A549 treated with CORT108297 at 1 μM for 4 hours (cell line): ENCODE measurements at places on chromosomes 3 and 15. TPM values are rescaled to one million over a fixed set of nuclear protein-coding genes. Genes with fewer than 3 reads are reported as not detected.

BTBD1 gene
- 50.1 to 62.9 TPM (median 53.7 TPM) in 5 replicates for total RNA-seq

TOMM70 gene
- 46.6 to 59.1 TPM (median 47.4 TPM) in 5 replicates for total RNA-seq

NANOGP8 gene
- not detected in 5 replicates for total RNA-seq

BFSP2 gene
- not detected in 5 replicates for total RNA-seq

CXCR6 gene
- not detected in 5 replicates for total RNA-seq

SH2D7 gene
- not detected in 5 replicates for total RNA-seq

CFAP91 gene
- total RNA-seq: 0.22 to 0.56 TPM (median 0.23 TPM) in 5 replicates

AP3B2 gene
- 0.57 to 0.94 TPM (median 0.74 TPM) in 5 replicates for total RNA-seq

FXR1 gene
- 60.6 to 110 TPM (median 77.3 TPM) in 5 replicates for total RNA-seq

WDR93 gene
- total RNA-seq: 0.11 to 0.23 TPM (median 0.14 TPM) in 5 replicates

PEX5L gene
- total RNA-seq: not detected in 5 replicates

GFM1 gene
- total RNA-seq: 39.2 to 66.7 TPM (median 41.4 TPM) in 5 replicates

CCR1 gene
- not detected in 5 replicates for total RNA-seq

ZDHHC23 gene
- 3.4 to 4.4 TPM (median 3.6 TPM) in 5 replicates for total RNA-seq

TMEM158 gene
- 10.9 to 20.7 TPM (median 18.7 TPM) in 5 replicates for total RNA-seq

LPCAT4 gene
- 47.2 to 67.3 TPM (median 63.6 TPM) in 5 replicates for total RNA-seq

FBXL22 gene
- 0.18 to 0.80 TPM (median 0.31 TPM) in 5 replicates for total RNA-seq

REC114 gene
- 0.17 TPM in 1 of 5 replicates, not detected in the others for total RNA-seq

CA12 gene
- 148 to 171 TPM (median 161 TPM) in 5 replicates for total RNA-seq

CNTN3 gene
- total RNA-seq: not detected in 5 replicates

KCNMB3 gene
- 1.1 to 1.7 TPM (median 1.3 TPM) in 5 replicates for total RNA-seq

MYZAP gene
- total RNA-seq: 0.69 to 1.2 TPM (median 0.93 TPM) in 5 replicates

NR2F2 gene
- total RNA-seq: 23.2 to 26.3 TPM (median 24.2 TPM) in 5 replicates

XCR1 gene
- total RNA-seq: not detected in 5 replicates

CDHR4 gene
- total RNA-seq: 0.12 to 0.65 TPM (median 0.43 TPM) in 5 replicates

HYAL1 gene
- 0.37 to 0.52 TPM (median 0.44 TPM) in 5 replicates for total RNA-seq

CCR9 gene
- total RNA-seq: not detected in 5 replicates

MYLK gene
- total RNA-seq: 13.5 to 21.9 TPM (median 16.0 TPM) in 5 replicates

CHRNA3 gene
- 0.32 to 0.68 TPM (median 0.43 TPM) in 5 replicates for total RNA-seq

HTR3E gene
- not detected in 5 replicates for total RNA-seq

ACSBG1 gene
- total RNA-seq: 0.15 to 0.39 TPM (median 0.16 TPM) in 5 replicates

ADAMTSL3 gene
- total RNA-seq: 0.25 to 0.66 TPM (median 0.53 TPM) in 5 replicates

GPR149 gene
- total RNA-seq: not detected in 5 replicates

MRAS gene
- total RNA-seq: 8.1 to 11.7 TPM (median 10.5 TPM) in 5 replicates

SOX14 gene
- total RNA-seq: not detected in 5 replicates

SLC38A3 gene
- 0.02 to 0.23 TPM (median 0.08 TPM) in 4 of 5 replicates, not detected in the other for total RNA-seq

RBPMS2 gene
- total RNA-seq: 6.5 to 9.6 TPM (median 8.9 TPM) in 5 replicates

ZNF860 gene
- 1.0 to 1.7 TPM (median 1.2 TPM) in 5 replicates for total RNA-seq

RAMAC gene
- total RNA-seq: 40.4 to 62.1 TPM (median 41.8 TPM) in 5 replicates

DPPA4 gene
- not detected in 5 replicates for total RNA-seq

GOLGA8S gene
- 0.13 to 0.18 TPM (median 0.16 TPM) in 5 replicates for total RNA-seq

XIRP1 gene
- 0.02 to 0.07 TPM (median 0.04 TPM) in 5 replicates for total RNA-seq

ACAD9 gene
- 22.9 to 25.5 TPM (median 24.8 TPM) in 5 replicates for total RNA-seq

FANCD2OS gene
- total RNA-seq: not detected in 5 replicates

FOXB1 gene
- total RNA-seq: not detected in 5 replicates

TUSC7 gene
- total RNA-seq: not detected in 5 replicates

EPHA3 gene
- total RNA-seq: not detected in 5 replicates

POMGNT2 gene
- total RNA-seq: 6.3 to 9.5 TPM (median 8.7 TPM) in 5 replicates

GDPGP1 gene
- 4.2 to 5.6 TPM (median 4.8 TPM) in 5 replicates for total RNA-seq

ERC2 gene
- 0.08 to 0.25 TPM (median 0.12 TPM) in 4 of 5 replicates, not detected in the other for total RNA-seq

SLC28A1 gene
- 0.05 TPM in 2 of 5 replicates, not detected in the others for total RNA-seq

ZDHHC3 gene
- total RNA-seq: 37.8 to 40.0 TPM (median 39.3 TPM) in 5 replicates

GP5 gene
- total RNA-seq: not detected in 5 replicates

TRH gene
- not detected in 5 replicates for total RNA-seq

EPHB1 gene
- total RNA-seq: 0.02 to 0.09 TPM (median 0.06 TPM) in 4 of 5 replicates, not detected in the other

RPL39L gene
- 48.2 to 57.0 TPM (median 53.4 TPM) in 5 replicates for total RNA-seq

GOLGA6A gene
- total RNA-seq: 0.05 to 0.10 TPM (median 0.06 TPM) in 4 of 5 replicates, not detected in the other

RTP3 gene
- not detected in 5 replicates for total RNA-seq

CHRNB4 gene
- 0.76 to 1.3 TPM (median 1.0 TPM) in 5 replicates for total RNA-seq

RARRES1 gene
- 8.8 to 12.3 TPM (median 9.2 TPM) in 5 replicates for total RNA-seq
